Stimulated activated CD4-positive, alpha-beta T cell treated with anti-CD3 and anti-CD28 coated beads, TNF-alpha, amount 100 ng/mL, for 48 hours (primary cell): ENCODE measurements at places on chromosomes 5 and 9.
A peak's percentile ranks its signal among the peaks of the same experiment; 100 is the strongest.

GRCh38 chr9:114958021-114958843, 27.8 kb upstream of the TNFSF8 start:
- peak; percentile 43 for DNase-seq

- DNase-seq: no peak
Measured at GRCh38 chr5:11596657-11597071, 307.6 kb downstream of the CTNND2 start.

GRCh38 chr5:122458278-122458872, 146.3 kb downstream of the SNCAIP start:
- no peak for DNase-seq

DNA sequence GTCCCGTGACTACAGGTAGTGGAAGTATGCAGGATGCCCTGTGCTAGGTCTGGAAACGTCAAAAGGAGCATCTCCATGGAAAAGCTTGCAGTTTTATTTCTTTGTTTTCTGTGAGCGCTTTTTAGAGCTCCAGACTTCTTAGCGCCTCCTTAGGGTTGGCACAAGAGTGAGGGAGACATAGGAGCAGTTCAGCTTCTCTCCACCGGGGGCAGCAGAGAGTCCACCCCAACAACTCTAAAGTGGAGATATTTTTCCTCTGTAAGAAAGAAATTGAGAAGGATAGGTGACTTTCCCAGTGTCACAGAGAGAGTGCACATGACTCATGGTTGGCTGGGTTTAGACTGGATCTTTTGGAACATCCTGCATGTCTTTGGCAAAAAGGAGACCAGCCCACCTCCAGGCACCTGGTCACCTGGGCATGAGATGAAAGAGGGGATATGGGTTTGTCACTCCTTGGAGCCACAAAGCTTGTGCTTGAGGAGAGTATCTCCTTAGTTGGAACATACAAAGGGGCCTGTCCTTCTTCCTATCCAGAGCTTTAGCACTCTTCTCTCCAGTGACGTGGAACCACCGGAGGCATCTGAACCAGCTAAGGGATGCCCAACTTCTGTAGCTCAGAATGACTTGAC, 637.7 kb downstream of the SEMA5A start:
- no peak for DNase-seq

DNA sequence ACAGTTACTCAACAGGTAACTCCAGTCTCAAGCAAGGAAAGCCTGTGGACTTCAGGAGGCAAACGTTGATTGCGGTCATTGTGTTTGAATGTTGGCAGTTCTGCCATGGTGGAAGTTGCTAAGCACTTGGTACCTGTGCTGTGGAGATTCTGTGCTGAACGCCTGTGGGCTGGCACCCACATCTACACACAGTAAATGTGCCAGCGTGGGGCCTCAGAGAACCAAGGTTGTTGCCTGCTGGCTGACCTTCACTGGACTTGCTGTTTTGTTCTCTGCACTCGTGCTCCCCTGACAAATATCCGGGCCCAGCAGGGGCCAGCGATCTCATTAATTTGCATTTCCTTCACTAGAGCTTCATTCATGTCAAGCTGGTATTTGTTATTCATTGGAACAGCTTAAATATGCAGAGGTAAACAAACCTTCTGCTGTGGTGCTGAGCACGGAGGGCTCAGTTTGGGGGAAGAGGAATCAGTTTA, 141.8 kb downstream of the PRKACG start:
- DNase-seq: no peak

- DNase-seq: no peak
Measured at GRCh38 chr5:149036970-149037369, 25.9 kb downstream of the SH3TC2 start.

DNA sequence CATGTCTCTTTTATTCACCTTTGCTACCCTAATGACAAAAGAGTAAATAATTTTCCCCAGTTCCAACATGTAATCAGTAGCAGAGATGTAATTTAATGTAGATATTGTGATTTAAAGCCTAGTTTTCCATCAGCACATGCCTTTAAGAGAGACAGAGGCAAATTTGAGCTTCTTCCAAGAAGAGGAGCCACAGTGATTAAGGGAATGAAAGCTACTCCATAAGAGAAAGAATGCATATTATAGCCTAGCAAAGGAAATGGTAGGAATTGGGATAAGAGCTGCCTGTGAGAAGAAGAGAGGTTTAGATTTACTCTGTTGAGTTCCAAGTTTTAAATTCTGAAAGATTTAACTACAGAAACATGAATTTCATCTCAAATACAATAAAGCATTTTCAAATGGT, 591.0 kb upstream of the DMAC1 start:
- DNase-seq: no peak
